ENCODE measurements at places on chromosomes 4 and X.
A peak's percentile ranks its signal among the peaks of the same experiment; 100 is the strongest.

GRCh38 chrX:100208076-100208475, 202.0 kb downstream of the PCDH19 start:
- DNase-seq, result no peak

DNA sequence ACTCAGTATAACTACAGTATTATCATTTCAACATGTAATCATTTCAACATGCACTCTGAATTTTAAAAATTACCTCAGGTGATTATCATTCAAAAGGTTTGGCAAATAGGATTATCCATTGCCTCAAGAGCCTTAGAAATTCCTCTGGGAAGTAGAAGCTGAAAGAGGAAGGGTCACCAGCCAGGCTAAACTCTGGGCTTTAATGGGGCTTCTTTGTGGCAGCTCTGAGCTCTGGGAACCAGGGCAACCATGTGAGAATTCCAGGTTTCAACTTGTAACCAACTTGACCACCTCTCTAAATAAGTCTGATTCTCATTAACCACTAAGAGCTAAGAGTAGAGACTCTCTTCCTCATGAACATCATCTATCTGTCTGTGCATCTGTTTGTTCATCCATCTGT, 117.2 kb upstream of the MED14 start:
- DNase-seq, result no peak

DNA sequence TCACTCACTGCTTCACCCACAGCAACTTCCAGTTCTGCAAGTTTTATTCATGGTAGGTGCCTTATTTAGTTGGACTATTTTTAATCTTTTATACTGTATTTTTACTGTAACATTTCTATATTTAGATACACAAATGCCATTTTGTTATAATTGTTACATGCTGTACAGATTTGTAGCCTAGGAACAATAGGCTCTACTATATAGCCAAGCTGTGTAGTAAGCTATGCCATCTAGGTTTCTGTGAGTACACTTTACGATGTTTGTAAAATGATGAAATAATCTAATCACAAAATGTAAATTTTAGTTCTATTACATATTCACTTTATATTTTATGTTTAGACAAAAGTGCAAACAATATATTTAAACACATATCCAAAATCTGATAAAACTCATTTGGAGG, 1187.8 kb downstream of the TECRL start:
- no peak for DNase-seq

GRCh38 chr4:76301068-76301774, 5.3 kb upstream of the STBD1 start:
- DNase-seq, result peak; percentile 61

- no peak for DNase-seq
Measured at GRCh38 chr4:139584013-139584412, 28.0 kb upstream of the SETD7 start.

GRCh38 chrX:152646961-152647360, 9.3 kb downstream of the GABRQ start:
- no peak for DNase-seq

DNA sequence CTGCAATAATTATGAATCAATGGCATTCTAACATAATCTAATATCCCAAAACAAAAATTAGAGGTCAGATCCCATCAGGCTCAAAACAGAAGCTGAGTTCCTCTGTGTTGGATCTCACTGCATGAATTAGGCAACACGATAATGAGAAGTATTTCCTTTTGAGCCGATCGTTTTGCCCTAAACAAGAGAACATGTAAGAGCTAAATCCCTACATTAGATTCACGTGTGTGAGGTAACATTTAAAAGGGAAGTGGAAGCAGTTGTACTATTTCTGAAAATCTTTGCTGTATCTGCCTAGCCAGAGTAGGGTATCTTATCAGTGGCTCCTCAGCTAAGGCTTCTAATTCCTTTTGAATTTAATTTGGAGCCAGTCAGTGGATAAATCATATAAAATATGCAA, 115.6 kb downstream of the C4orf51 start:
- no peak for DNase-seq

GRCh38 chr4:118825799-118826198, 10.1 kb downstream of the SEC24D start:
- DNase-seq, result no peak

- DNase-seq, result no peak
Measured at GRCh38 chr4:101910786-101911373, 120.3 kb downstream of the BANK1 start.

- DNase-seq, result no peak
Measured at GRCh38 chr4:183909801-183910200, 4.7 kb downstream of the STOX2 start.

- DNase-seq, result no peak
Measured at GRCh38 chr4:65599340-65599739, 70.9 kb downstream of the EPHA5 start.

GRCh38 chrX:149511081-149511480, 6.0 kb upstream of the IDS start:
- DNase-seq, result no peak

GRCh38 chr4:179880756-179881155, 2362.4 kb upstream of the TENM3 start:
- no peak for DNase-seq

DNA sequence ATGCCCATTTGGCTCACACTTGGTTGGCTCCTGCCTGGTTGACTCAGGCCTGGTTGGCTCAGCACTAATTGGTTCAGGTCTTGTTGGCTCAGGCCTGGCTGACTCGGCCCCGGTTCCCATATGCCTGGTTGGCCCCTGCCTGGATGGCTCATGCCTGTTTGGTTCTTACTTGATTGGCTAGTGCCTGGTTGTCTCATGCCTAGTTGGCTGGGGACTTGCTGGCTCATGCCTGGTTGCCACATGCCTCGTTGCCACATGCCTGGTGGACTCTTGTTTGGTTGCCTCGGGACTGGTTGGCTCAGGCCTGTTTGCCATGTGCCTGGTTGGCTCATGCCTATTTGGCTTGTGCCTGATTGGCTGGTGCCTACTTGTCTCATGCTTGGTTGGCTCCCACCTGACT, 103.7 kb downstream of the APOOL start:
- DNase-seq, result no peak

- DNase-seq, result no peak
Measured at GRCh38 chrX:21989384-21989783, 42.7 kb upstream of the PHEX start.

DNA sequence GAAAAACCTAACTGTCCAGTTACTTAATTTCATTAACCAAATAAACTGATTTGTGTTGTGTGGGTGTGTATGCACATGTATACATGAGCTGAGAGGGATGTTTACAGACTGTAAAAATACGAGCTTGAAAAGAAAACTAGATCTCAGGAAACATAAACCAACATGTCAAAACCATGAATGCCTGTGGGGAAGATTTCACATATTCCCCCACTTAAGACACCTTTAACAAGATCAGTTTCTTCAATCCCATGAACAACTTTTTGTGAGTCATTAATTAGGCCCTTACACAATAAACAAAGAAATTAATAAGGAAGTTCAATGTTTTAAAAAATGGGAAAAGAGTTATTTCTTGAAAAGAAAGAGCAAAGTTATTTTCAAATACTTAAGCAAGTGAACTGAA, 170.8 kb downstream of the ZNF674 start:
- DNase-seq, result no peak

DNA sequence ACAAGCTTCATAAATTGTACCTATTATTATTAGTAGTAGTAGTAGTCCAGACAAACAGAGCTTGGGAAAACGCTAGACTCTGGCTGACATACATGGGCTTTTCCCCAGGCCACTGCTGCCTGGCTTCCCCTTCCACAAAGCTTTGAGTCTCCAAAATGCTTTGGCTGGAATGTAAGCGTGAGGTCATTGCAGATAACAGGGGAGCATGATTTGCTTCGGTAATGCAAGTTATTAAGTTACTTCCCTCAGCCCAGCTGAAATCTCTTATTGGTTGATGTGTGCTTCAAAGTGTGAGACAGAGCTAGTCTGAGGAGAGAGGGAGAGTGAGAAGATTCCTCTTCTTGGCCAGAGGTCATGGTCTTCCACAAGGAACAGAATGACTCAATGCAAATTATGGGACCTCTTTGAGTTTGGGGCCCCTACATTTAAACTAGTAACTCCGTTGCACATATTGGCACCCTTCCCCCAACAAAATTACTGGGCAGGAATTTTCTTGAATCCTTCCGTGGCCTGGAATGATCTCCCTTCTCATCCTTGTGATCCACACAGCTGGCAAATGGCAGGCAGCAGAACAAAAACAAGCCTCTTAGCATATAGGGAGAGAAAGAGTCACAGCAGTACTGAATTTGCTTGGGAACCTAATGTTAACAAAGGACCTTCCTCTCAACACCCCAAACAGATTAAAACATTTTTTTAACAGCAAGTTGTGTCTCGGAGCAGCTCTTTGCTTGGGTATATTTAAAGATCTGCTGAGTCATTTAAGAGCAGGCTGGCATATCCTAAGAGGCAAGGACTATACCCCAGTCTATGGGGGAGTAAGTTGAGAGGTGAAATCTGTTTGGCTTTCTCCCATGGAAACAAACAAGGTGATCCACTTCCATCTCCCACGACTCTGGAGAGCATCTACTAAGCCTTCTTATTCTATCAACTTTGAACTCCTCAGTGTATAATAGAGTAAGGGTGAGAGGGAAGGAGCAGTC, 19.9 kb downstream of the AR start:
- DNase-seq, result no peak

DNA sequence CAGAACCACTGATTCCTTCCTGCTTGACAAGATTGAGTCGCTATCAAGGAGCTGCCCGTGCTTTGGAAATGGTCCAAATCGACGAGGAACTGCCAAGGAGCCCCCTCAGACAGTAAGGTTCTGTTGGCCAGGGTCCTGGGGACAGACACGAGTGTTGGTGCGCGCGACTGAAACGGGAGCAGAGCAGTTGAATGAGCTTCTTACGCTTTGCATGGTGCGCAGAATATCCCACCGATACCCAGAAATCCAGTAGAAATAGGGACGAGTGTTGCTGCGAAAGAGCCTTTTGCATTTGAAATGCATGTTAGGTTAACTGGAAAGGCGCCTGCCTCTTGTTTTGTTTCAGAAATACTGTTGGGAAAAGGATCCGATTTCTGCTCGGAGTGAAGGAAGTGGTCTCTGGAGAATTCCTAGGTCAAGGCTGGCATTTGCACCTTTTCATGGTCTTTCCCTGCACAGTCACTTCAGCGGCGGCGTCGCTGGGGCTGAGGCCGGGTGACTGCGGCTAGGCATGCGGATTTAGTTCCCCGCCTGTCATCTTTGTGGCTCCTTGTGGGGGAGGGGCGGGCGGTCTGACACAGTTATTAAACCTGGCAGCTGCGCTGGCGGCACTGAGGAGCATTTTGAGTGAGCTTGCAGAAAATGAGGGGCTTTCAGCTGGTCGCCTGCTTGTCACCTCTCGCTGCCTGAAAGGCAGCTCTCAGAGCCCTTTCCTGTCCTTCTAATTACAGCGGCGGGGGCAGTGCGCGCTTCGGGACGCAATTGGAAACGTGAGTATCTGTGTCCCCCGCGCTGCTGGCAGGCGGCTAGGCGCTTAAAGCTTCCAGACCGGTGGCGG, 51.5 kb upstream of the TRIM2 start:
- DNase-seq, result no peak

- peak; percentile 62 for DNase-seq
Measured at GRCh38 chrX:154596290-154596929, 11.5 kb downstream of the CTAG1A start.

- no peak for DNase-seq
Measured at GRCh38 chr4:47661741-47662140, 176.1 kb downstream of the CORIN start.

- no peak for DNase-seq
Measured at GRCh38 chr4:168633064-168633463, 136.2 kb downstream of the PALLD start.

DNA sequence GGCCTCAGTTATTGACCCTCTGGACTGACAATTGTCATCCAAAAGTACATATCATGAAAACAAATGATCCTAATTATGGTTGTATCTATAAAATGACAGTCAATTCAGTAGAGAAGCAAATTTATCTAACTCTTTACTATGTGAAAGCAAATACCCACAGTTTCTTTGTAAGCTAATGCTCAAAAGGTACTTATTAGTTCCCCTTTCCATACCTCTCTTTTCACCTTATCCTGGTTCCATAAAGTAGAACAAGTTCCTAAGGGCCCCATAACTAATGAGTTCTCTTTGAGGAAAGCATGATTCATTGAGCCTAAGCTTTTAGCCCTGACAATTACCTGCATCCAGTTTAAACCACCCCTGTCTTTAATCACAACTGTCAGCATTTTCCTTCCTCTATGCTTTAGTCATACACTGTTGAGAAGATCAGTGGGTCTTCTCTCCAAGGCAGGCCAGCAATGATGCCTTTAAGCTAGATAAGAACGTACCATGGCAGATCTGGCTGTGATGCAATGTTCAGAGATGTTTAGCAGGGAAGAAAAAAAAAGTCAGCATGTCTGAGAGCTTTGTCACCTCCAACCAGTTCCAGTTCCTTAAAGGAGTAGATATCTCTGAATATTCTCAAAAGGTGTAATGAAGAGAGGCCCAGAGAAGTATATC, 179.7 kb upstream of the RASGEF1B start:
- no peak for DNase-seq

- no peak for DNase-seq
Measured at GRCh38 chrX:71910986-71911730, 513 bp downstream of the NHSL2 start.

- DNase-seq, result no peak
Measured at GRCh38 chr4:89739311-89739988, 97.5 kb downstream of the SNCA start.

- no peak for DNase-seq
Measured at GRCh38 chrX:44344687-44345086, 1.2 kb upstream of the EFHC2 start.

- DNase-seq, result no peak
Measured at GRCh38 chr4:100696531-100696930, 178.7 kb upstream of the EMCN start.

GRCh38 chr4:89922848-89923416, 28.3 kb downstream of the MMRN1 start:
- no peak for DNase-seq

- DNase-seq, result no peak
Measured at GRCh38 chr4:37993806-37994205, 33.6 kb downstream of the PTTG2 start.

GRCh38 chr4:123706973-123707372, 310.4 kb downstream of the SPRY1 start:
- DNase-seq, result no peak

DNA sequence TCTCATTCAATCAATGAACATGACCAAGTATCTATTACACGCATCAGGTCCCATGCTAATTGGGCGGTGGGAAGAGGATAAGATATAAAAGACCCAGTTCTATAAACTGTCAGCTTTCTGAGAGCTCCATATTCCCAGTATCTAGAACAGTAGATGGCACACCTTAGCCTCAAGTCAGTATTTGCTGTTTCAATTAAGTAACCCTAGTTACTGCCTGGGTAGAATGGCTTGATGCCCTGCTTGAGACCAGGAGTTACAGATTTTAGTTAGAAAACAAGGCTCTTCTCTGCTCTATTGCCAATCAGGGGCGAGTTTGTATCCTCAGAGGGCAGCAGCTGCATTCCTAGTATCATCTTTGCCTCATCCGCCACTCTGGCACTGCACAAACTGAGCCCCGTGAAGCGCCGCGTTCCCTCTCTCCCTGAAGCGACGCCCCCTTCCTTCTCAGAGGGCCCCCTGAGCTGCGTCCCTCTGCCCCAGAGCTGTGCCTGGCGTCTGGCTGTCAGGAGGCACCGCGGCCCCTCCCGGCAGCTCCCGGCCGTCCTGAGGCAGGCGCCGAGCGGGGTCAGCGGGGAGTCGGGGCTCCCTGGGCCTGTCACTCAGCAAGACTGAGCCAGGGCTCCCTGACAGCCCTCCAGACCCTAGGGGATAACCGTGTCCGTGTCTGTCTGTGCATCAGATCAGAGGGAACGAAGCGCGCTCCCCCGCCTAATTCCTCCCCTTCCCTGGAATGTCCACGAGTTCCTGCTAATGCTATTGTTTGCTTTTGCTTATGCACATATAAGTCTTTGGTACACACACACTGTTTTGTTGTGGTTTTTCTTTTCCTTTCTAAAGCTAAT, 212.4 kb upstream of the TTC29 start:
- no peak for DNase-seq

Data from GM04504 (cell line).